Naive thymus-derived CD8-positive, alpha-beta T cell (primary cell): ENCODE measurements at places on chromosomes 2 and 18. TPM values are rescaled to one million over a fixed set of nuclear protein-coding genes. Genes with fewer than 3 reads are reported as not detected.

- no peaks in the 10 kb centered on the region for H3K36me3 ChIP-seq
- H3K4me3 ChIP-seq = no peak overlapping the region
- H3K27me3 ChIP-seq = peaks cover 11% of the 10 kb centered on the region
- H3K4me1 ChIP-seq = no peaks in the 10 kb centered on the region
- no peak for DNase-seq
Observed at GRCh38 chr18:3840766-3841165, 390.8 kb downstream of the TGIF1 start.

DNA sequence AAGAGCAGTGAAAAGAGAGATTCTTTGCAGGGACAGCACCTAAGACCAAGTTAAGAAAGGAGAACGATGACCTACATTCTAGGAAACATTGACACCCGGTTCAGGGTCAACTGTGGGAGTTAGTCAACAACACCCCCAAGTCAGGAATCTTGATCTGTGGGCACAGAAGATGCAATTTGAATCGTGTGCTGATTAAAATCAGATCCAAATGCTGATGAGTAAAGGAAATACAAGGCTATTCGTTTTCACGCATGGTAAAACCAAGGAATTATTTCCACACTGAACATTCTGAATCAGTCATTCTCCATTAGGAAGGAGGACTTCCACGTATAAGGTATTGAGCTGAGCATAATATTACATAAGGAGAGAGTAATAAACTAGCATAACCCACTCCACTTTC is 124.2 kb downstream of the COPS8 start:
- H3K27ac ChIP-seq = no peak overlapping the region
- no peak for DNase-seq
- no peak overlapping the region for H3K4me3 ChIP-seq
- H3K36me3 ChIP-seq = no peaks in the 10 kb centered on the region
- peaks cover 5% of the 10 kb centered on the region for H3K27me3 ChIP-seq
- no peaks in the 10 kb centered on the region for H3K4me1 ChIP-seq

Gene AKAIN1
- not detected for total RNA-seq

- DNase-seq = no peak
- no peak overlapping the region for H3K27ac ChIP-seq
- no peak overlapping the region for H3K4me3 ChIP-seq
- H3K4me1 ChIP-seq = no peaks in the 10 kb centered on the region
- H3K36me3 ChIP-seq = peaks cover 26% of the 10 kb centered on the region
Observed at GRCh38 chr2:61281321-61281720, 119.3 kb downstream of the C2orf74 start.

GRCh38 chr2:72917138-72917876 is at the start of gene EMX1:
Gene EMX1, plus strand, starts transcription at chr2:72917519. Its CDS starts 334 bp downstream, at chr2:72917853.
- peaks cover 3% of the 10 kb centered on the region for H3K36me3 ChIP-seq
- peaks cover 78% of the 10 kb centered on the region for H3K27me3 ChIP-seq
- H3K27ac ChIP-seq = no peak within 1 kb of the TSS
- H3K4me3 ChIP-seq = peak within 1 kb of the TSS; percentile 87
- DNase-seq = peak; percentile 49

Gene LRATD1
- total RNA-seq = not detected

GRCh38 chr2:34567128-34567527 is 968.0 kb upstream of the FAM98A start:
- no peak for DNase-seq
- no peaks in the 10 kb centered on the region for H3K36me3 ChIP-seq
- H3K27me3 ChIP-seq = no peaks in the 10 kb centered on the region
- no peak overlapping the region for H3K27ac ChIP-seq
- no peak overlapping the region for H3K4me3 ChIP-seq

DNA sequence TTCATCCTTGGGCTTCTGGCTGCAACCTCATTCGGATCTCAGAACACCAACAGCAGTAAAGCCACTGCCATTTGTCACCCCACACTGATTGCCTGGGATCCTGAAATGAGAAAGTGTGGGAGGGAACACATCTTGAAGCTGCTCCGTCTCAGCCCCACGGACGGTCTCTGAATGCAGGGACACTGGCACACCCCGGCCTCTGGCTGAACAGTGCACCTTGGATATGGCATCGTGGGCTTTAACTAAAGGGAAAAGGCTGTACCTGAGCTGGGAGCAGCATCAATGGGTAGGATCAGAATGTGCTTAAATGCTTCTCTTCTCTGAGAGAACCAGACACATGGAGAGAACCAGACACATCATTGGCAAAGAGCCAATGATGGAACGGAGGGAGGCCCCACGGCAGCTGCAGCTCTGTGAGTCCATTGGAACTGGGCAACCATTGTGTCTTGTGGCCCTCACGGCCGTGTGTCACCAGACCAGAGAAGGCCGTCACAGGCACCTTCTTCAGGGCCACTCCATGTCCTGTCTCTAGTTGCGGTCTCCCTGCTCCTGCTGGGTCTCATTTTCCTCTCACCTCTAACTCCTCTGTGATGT is 193.4 kb upstream of the MYT1L start:
- H3K27me3 ChIP-seq = peaks cover 4% of the 10 kb centered on the region
- H3K36me3 ChIP-seq = no peaks in the 10 kb centered on the region
- H3K4me1 ChIP-seq = no peaks in the 10 kb centered on the region

GRCh38 chr2:238458651-238459050 is 31.9 kb downstream of the ASB1 start:
- no peak overlapping the region for H3K4me3 ChIP-seq
- no peak overlapping the region for H3K27ac ChIP-seq

Gene LHCGR
- total RNA-seq = not detected

GRCh38 chr2:142153601-142154000 is 22.8 kb upstream of the LRP1B start:
- H3K36me3 ChIP-seq = no peaks in the 10 kb centered on the region
- DNase-seq = no peak
- no peaks in the 10 kb centered on the region for H3K27me3 ChIP-seq

Gene OTX1
- total RNA-seq = not detected

- H3K4me3 ChIP-seq = no peak overlapping the region
- DNase-seq = no peak
Observed at GRCh38 chr2:118576109-118576855, 271.2 kb downstream of the EN1 start.

DNA sequence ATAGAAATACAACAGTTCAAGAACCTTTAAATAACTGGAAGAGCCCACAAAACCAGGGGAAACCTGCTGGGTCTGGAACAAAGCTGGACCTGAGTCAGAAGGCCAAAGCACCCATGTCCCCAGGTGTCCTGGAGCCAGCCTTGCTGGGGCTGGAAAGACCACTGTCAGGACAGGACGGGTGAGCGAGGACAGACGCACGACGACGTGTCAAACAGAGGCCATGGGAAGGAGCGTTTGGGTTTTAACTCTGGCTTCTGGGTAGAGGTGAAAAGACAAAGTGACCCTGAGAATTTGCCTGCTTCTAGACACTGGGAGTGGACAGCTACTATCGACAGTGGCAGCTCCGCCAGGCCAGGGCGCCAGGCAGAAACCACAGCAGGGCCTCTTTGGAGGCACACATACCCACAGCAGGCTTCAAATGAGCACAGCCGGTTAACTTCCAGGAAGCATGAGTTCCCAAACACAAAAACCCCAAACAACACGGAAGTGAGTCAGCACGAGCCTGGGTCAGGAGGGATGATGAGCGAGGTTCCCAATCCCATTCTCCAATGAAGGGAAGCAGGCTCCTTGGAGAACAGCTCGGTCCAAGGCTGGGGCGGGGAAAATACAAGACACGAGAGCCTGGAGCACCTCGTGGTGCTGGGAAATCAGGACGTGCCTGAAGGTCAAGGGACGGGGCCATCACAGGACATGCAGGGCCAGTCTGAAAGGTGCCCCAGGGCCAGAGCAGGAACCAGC is 208.0 kb downstream of the TWIST2 start:
- H3K27ac ChIP-seq = no peak overlapping the region
- no peaks in the 10 kb centered on the region for H3K27me3 ChIP-seq
- peaks cover 5% of the 10 kb centered on the region for H3K4me1 ChIP-seq
- H3K4me3 ChIP-seq = no peak overlapping the region
- no peaks in the 10 kb centered on the region for H3K36me3 ChIP-seq

Gene SPHKAP
- not detected for total RNA-seq

Gene IL1R1
- total RNA-seq = not detected

GRCh38 chr2:163659224-163659623 is 76.6 kb downstream of the FIGN start:
- H3K4me1 ChIP-seq = no peaks in the 10 kb centered on the region
- DNase-seq = no peak
- H3K27ac ChIP-seq = no peak overlapping the region
- no peaks in the 10 kb centered on the region for H3K36me3 ChIP-seq
- no peaks in the 10 kb centered on the region for H3K27me3 ChIP-seq
- no peak overlapping the region for H3K4me3 ChIP-seq

- H3K36me3 ChIP-seq = no peaks in the 10 kb centered on the region
- H3K27ac ChIP-seq = no peak overlapping the region
- H3K4me3 ChIP-seq = no peak overlapping the region
- no peak for DNase-seq
Observed at GRCh38 chr2:170554278-170554955, 160.7 kb upstream of the SP5 start.

DNA sequence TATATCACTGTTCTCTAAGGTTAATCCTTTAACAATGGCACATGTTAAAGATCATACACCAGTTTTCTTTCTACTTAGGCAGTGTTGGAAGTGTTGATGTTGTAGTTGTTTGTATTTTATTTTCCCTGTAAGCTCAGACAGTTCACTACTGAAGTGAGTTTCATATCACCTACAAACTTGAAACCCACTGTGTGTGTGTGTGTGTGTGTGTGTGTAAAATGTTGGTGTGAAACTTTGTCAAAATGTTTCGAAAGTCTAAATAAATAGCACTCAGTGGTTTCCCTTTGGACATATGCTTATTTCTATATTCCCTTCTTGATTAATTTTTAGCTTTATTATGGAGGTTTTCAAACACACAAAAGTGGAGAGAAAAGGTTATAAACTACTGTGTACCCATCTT is 79.8 kb upstream of the CAVIN2 start:
- no peaks in the 10 kb centered on the region for H3K36me3 ChIP-seq
- no peaks in the 10 kb centered on the region for H3K27me3 ChIP-seq
- DNase-seq = no peak
- H3K27ac ChIP-seq = no peak overlapping the region
- no peak overlapping the region for H3K4me3 ChIP-seq

- no peaks in the 10 kb centered on the region for H3K36me3 ChIP-seq
- no peak overlapping the region for H3K27ac ChIP-seq
- peaks cover 40% of the 10 kb centered on the region for H3K4me1 ChIP-seq
- H3K27me3 ChIP-seq = no peaks in the 10 kb centered on the region
- DNase-seq = no peak
Observed at GRCh38 chr2:204108781-204109295, 172.3 kb downstream of the ICOS start.

DNA sequence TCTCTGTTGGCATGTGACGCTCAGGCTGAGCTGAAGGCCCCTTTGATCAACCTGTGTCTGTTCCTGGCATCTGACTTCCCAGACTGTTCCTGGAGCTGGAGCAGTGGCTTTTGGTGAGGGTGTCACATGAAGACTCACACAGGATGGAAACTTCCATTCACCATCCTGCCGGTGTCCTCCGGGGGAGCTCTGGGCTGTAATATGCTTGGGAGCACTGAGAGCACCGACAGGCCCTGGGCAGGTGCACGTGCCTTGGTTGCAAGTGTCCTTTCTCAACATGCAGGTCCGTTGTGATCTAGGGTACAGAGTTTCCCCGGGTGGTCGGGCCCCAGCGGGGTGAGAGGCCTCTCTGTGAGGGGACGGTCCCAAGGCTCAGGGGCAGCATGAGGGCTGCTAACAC is 24.8 kb upstream of the GBX2 start:
- no peak for DNase-seq
- H3K4me3 ChIP-seq = no peak overlapping the region
- peaks cover 6% of the 10 kb centered on the region for H3K27me3 ChIP-seq
- no peaks in the 10 kb centered on the region for H3K4me1 ChIP-seq
- H3K27ac ChIP-seq = no peak overlapping the region
- H3K36me3 ChIP-seq = no peaks in the 10 kb centered on the region

DNA sequence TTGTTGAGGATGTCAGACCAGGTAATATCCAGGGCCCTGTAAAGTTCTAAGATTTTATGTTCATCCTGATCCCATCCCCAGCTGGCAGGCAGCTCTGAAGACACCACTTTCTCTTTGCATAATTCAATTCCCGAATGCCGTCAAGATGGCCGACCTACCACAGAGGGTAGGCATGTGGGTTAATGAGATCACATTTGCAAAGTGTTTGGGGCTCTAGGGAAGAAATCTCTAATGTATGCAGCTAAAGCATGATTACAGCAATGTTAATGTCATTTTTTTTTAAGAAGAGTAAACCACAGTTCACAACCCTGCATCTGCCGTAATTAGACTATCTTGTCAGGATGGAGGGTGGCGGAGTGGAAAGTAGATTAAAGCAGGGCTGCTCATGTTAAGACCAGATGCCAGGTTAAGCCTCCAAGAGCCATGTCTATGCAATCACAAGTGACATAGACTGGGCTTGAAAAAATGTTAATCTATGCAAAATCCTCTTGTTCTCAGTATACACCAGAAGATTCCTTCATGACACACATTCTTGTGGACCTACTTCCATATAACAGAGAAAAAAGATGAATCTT is 131.4 kb downstream of the ALK start:
- no peaks in the 10 kb centered on the region for H3K36me3 ChIP-seq
- H3K27ac ChIP-seq = no peak overlapping the region
- DNase-seq = no peak
- peaks cover 22% of the 10 kb centered on the region for H3K27me3 ChIP-seq
- no peaks in the 10 kb centered on the region for H3K4me1 ChIP-seq

DNA sequence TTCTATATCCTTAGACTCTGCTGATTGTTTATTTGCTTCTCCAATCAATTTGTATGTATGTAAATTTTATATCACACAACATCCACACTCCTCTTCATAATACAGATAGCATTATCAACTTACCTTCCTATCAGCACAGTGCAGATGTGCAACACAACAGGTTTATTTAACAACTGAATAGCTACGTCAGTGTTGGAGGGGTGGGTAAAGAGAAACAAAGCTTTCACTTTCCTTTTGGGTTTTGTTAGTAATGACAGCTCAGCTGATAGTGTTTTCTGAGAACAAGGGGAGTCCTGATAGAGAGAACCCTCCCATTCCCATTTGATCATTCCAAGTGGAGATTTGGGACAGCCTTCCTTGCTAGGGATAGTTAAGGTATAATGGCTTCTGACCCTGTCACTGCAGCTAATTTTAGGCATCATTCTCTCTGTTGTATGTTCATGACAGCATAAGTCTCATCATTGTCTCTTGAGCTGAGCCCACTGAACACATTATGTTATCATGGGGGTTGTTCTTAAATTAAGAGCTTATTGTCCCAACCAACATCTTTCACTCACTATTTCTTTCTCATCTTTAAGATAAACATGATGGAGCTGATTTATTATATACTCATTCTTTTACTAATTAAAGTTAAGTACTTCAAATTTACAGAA is 227.7 kb downstream of the GPD2 start:
- DNase-seq = no peak
- H3K27me3 ChIP-seq = no peaks in the 10 kb centered on the region
- no peaks in the 10 kb centered on the region for H3K36me3 ChIP-seq
- no peak overlapping the region for H3K27ac ChIP-seq
- H3K4me1 ChIP-seq = peaks cover 2% of the 10 kb centered on the region
- H3K4me3 ChIP-seq = no peak overlapping the region

Gene LYG2
- not detected for total RNA-seq

Gene COX7A2L
- 73.1 TPM for total RNA-seq

Gene GPBAR1
- total RNA-seq = 1.1 TPM

- H3K4me1 ChIP-seq = no peaks in the 10 kb centered on the region
- no peak for DNase-seq
- no peak overlapping the region for H3K4me3 ChIP-seq
- H3K27ac ChIP-seq = no peak overlapping the region
Observed at GRCh38 chr18:11024928-11025669, 124.3 kb downstream of the PIEZO2 start.

- peaks cover 19% of the 10 kb centered on the region for H3K4me1 ChIP-seq
- no peaks in the 10 kb centered on the region for H3K36me3 ChIP-seq
- H3K27me3 ChIP-seq = no peaks in the 10 kb centered on the region
- H3K27ac ChIP-seq = no peak overlapping the region
- DNase-seq = no peak
- no peak overlapping the region for H3K4me3 ChIP-seq
Observed at GRCh38 chr2:231364061-231364460, 31.4 kb upstream of the B3GNT7 start.
